ENCODE measurements at places on chromosomes 2 and 18. TPM values are rescaled to one million over a fixed set of nuclear protein-coding genes. Genes with fewer than 3 reads are reported as not detected.

SCYGR5 gene
- not detected for total RNA-seq

CCDC85A gene
- total RNA-seq: 2.0 TPM

MFSD2B gene
- total RNA-seq: not detected

BCL11A gene
- total RNA-seq: 11.2 TPM
